ENCODE measurements at places on chromosomes 2 and 18. TPM values are rescaled to one million over a fixed set of nuclear protein-coding genes. Genes with fewer than 3 reads are reported as not detected.
A peak's percentile ranks its signal among the peaks of the same experiment; 100 is the strongest.

DNA sequence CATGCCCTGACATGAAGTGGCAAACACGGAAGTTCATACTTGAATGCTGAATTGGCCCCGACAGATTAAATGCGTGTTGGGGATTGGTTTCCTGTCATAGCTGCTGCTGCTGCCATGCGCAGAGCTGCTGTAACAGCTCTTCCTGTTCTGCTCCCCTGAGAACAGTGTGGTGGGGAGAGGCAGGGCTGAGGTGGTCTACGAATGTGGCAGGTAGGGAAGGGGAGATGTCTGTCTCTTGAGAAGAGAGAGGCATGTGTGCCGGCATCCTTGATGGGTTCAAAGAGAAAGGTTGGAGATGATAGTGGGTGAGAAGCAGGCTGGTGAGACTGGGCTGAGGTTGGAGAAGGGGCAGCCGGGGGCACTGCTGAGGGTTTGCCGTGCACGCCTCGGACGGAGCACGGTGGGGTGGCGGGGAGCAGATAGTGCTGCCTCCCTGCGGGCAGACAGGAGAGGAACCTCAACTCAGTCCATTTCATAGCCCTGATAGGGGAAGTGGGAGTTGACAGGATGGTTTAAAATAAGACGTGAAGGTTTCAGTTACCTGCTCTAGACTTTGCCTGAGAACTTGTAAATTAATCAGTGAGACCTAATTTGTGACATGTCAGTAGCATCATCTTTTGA, 46.1 kb downstream of the TMEM185B start:
- DNase-seq: no peak

GRCh38 chr2:100320547-100321178, 1.6 kb downstream of the LONRF2 start:
- peak; percentile 28 for DNase-seq

- DNase-seq: no peak
Measured at GRCh38 chr2:39646267-39646666, 19.4 kb upstream of the TMEM178A start.

DNA sequence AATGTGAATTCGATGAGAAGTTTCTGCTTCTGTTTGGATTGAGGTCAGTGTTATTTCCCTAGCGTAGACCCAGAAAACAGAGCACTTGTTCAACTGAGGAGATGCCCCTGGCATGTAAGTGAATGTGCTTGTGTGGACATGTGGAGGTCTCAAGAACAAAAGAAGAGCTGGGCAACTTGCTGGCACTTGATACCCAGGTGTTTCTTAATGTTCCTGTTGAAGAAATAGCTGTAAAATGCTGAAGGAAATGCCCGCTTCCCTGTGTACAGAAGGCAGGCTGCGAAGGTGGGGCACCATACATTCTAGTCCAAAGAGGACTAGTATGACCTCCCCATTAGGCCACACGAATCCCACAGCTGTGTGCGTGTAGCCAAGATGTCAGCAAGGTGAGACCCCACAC, 9.8 kb upstream of the LBH start:
- DNase-seq: no peak

DNA sequence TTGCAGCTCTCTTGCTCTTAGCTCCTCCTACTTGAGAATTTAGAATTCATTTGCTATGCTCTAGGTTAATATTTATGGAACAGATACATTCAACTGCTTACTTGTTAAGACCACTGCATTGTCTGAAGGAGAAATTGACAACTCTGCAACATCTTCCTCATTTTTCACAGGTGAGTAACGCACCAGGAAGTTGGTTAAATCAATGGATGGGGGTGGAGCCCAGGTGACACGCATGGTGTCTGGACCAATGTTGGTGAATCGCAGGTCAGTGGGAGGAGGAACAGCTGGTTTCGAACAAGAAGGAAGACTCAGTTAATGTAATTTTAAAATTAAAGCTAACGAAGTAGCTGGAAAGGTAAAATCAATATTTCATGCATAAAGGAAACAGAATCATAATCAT, 44.3 kb downstream of the FN1 start:
- DNase-seq: no peak

DNA sequence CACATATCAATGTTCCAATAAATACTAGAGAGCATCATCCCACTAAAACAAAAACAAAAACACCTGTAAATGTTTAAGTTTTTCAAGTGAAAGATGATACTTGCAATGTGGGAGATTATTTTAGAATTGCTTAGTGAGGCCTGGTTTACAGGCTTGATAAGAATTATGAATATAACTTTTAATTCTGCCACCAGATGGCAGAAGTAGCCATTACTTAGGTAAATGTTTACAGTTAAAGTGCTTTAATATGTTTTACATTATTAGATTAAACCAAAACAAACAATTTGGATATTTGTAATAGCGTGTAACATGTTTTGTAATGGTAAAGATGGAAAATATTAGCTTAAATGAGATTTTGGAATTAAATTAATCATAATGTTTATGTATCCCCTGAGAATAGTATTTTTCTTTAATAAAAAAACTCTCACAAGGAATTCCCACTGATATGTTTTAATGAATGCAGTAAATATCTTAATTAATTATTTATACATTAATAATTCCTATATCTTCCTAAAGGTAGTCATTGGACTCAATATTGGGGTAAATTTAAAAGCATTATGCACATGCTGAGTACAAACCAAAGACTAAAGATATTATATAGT, 522.0 kb downstream of the SPAG16 start:
- peak; percentile 38 for DNase-seq

DNA sequence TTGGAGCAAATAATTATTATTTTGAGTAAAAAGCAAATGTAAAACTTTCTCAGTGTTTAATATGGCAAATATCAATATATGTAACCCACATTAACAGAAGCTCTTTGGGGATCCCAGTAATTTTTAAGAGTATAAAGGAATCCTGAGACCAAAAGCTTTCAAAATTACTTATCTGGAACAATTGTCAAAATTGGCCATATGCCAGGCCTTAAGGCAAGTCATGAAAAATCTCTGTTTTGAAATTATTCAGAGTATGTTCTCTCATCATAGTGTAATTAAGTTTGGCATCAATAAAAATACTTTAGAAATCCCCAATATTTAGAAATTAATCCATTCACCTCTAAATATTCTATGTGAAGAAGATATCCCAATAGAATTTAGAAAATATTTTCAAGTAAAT, 225.3 kb upstream of the ARL4C start:
- DNase-seq: no peak

- no peak for DNase-seq
Measured at GRCh38 chr2:52311862-52312261, 1279.9 kb upstream of the NRXN1 start.

- DNase-seq: no peak
Measured at GRCh38 chr2:658426-658825, 18.8 kb downstream of the TMEM18 start.

- DNase-seq: no peak
Measured at GRCh38 chr2:8251291-8251690, 430.6 kb upstream of the ID2 start.

DNA sequence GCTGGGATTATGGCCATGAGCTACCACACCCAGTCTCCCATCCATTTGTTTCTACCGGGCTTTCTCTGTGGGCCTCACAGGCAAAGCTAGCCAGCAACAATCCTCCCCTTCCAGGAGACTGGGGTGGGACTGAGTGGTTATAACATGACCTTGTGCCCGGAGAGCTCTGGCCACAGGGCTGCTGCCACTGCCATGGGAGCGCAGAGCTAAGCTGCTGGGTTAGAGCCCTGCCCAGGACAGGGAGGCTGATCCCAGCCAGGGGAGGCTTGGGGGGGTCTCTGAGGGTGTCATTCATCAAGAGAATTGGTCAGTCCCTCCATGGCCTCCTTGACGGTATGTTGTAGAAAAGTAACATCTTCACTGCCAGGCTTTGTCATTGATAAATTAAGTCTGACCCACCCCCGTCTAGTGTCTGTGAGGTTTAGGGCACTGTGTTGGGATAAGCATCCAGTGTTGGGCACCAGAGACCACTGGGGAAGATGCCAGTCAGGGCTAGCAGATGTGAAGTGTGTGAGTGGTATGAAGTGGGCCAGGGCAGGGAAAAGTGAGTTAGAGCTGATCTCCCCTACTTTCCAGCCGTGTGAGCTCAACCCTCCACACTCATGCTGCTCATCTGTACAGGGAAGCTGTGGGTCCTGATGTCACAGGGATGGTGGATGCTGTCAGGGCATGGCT, 368.4 kb upstream of the HS6ST1 start:
- DNase-seq: no peak

CRYGD gene
- total RNA-seq: not detected

LRRTM1 gene
- not detected for total RNA-seq

ZNF638 gene
- total RNA-seq: 139 TPM

DYNAP gene
- not detected for total RNA-seq

All from fibroblast of villous mesenchyme (primary cell).